ENCODE measurements at places on chromosomes 1 and 21. TPM values are rescaled to one million over a fixed set of nuclear protein-coding genes. Genes with fewer than 3 reads are reported as not detected.
A peak's percentile ranks its signal among the peaks of the same experiment; 100 is the strongest.

SLC5A9 gene
- total RNA-seq: not detected

TNFRSF14 gene
- 0.36 TPM for total RNA-seq

DNA sequence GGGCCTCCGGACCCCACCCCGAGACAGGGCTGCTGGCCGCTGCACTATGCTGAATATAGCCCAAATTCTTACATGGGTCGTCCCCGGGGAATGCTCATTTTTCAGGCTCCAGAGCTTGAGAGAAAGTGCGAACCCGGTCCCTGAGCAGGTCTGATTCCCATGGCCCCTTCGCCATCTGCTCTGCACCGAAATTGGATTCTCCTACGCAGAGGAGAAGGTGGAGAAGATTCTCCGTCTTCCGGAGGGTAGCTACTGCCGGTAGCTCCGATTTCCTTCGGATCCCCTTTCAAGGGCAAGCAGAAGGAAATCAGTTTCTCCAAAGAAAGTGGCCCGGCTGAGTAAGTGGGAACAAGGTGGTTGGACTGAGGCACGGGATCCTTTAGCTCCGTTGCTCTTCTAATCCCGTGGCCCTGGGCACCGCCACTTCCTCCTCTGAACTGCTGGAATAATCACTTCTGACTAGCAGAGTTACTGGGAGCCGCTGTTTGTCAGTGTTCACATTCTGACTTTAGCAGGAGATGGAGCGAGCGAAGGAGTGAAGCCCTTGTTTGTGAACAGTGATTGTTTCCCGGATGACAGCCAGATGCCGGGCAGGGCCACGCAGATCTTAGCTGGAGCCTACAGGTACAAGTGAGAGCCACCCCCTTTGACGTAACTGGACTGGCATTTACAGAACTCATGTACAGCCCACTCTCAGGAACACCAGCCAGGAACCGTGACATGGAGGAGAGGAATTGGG lies 1.1 kb upstream of the ZNF496 start:
- DNase-seq: peak; percentile 45

DNA sequence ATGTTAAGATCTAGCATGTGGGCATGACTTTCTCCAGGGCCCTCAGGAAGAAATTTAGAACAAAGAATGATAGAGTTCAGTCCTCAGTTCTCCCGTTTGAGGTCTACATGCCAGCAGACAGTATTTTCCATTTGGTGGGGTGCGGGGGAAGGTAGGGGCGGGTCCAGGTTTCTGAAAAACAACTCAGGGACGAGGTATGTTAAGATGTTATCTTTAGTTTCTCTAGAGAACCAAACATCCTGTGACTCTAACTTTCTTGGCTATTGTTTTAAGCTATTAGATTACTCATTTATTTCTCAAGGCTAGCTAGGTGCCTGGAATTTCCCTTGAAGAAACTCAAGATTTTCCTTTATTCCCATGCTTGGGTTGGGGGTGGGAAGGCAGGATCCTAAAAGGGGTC lies 42.3 kb upstream of the SYT14 start:
- peak; percentile 95 for DNase-seq

DNA sequence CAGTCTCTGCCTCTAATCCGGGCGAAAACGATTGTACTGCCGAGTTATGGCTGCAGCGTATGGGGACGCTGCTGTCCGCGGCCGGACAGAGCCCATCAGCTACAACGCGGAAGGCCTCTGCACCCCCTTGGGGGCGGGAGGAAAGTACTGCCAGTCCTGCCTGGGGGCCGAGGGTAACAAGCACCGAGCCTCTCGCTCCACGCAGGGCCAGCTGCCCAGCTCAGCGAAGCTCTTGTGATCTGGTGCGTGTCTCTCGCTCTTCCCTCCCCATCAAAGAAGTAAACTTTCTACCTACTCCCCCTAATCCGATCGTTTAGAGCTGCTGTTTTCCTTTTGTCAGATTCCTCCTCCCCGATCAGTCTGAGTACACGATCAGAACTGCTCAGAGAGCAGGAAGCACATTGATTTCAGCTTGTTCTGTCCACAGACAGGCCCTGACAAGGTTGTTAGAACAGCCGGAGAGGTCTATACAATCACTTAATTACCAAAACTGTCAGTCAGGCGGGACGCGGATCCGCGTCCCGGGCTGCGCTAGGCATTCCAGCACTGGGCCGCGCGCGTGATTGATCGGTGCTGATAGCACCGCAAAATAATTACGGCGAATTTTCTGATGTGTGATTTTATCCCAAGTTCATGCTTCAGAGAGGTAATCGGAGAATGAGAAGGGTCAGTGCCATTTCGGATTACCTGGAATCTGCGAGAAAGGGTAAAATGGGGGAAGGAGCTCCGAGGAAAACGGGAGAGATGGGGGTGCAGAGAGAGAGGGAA lies 8.7 kb upstream of the BARHL2 start:
- no peak for DNase-seq

- no peak for DNase-seq
Observed at GRCh38 chr21:24824209-24824608, 783.1 kb downstream of the MRPL39 start.

DNA sequence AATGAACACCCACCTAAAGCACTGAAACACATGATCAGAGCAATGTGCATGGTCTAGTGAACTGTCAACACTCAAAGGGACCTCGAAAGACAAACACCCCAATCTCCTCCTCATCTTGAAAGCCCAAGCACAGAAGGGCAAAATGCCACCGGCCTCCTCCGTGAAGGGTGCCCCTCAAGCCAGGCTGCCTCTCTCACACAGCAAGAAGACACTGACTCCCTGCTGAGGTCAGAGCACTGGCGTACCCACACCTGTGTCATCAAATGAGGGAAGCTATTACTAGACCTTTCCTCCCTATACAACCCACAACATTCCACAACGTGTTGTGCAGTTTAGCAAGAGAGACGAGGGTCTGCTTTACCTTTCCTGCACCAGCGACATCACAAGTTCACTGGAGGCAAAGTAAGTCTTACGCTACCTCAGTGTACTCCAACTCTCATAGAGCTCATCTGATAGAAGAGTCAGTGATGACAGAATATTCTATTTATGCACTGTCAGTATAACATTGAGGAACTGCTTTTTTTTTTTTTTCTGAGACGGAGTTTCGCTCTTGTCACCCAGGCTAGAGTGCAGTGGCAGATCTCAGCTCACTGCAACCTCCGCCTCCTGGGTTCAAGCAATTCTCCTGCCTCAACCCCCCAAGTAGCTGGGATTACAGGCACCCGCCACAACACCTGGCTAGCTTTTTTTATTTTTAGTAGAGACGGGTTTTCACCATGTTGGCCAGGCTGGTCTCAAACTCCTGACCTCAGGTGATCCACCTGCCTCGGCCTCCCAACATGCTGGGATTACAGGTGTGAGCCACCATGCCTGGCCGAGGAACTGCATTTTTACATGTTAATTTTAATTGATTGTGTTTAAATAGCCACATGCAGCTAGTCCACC lies 3.3 kb downstream of the SH3BP5L start:
- peak; percentile 21 for DNase-seq

- no peak for DNase-seq
Observed at GRCh38 chr1:209820986-209821385, 6.8 kb upstream of the UTP25 start.

DNA sequence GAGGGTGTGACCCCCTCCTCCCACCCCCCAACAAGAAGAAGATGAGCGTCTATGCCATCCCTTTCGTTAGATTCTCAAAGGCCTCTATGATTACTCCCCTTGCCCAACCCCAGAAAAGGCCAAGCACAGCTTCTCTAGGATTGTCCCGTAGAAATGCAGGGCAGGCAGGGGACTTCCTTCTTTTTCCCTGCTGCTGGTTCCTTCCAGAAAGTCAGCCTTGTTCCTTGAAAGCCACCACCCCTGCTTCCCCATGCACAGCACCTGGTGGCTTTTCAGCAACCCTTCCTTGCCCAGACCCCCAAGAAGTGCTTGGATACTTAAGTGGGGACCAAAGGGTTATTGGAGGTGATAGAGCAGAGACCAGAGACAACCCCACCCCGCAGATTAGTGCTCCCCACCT lies 75.1 kb downstream of the ARHGEF10L start:
- no peak for DNase-seq

All from astrocyte (in vitro differentiated cells and primary cell).